Aorta (tissue), 5 donors: ENCODE measurements at places on chromosomes 7 and 10. TPM values are rescaled to one million over a fixed set of nuclear protein-coding genes. Genes with fewer than 3 reads are reported as not detected.

CCDC172 gene
- not detected for total RNA-seq

DNA sequence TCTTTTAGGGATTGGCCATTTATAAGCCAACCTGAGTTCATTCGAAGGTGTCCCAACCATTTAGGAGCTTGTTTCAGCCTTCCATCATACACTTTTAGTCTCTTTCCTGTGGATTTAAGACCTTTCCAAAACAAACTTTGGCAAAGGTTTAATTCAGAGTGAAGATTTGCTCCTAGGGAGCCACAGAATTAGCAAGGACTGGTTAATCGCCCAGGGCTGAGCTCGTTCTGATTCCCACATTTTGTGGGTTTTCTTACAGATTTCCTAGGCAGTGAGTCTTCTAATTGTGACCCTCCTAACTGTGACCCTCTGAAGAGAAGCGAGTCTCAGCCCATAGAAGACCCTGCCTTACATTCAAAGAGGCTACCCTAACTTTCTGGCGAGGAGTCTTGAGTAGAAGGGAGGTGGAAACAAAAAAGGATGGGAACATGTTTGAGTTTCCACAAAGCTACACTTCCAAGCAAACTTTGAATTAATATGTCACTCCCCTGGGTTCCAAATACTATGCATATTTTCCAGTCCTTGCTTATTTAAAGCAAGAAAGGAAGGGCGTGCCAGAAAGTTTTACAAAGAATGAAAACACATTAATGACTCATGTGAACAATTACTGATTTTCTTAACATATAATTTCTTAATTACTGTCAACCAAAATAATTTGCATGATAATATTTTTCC lies 118.3 kb downstream of the ARID5B start:
- DNase-seq, result no peak

DNA sequence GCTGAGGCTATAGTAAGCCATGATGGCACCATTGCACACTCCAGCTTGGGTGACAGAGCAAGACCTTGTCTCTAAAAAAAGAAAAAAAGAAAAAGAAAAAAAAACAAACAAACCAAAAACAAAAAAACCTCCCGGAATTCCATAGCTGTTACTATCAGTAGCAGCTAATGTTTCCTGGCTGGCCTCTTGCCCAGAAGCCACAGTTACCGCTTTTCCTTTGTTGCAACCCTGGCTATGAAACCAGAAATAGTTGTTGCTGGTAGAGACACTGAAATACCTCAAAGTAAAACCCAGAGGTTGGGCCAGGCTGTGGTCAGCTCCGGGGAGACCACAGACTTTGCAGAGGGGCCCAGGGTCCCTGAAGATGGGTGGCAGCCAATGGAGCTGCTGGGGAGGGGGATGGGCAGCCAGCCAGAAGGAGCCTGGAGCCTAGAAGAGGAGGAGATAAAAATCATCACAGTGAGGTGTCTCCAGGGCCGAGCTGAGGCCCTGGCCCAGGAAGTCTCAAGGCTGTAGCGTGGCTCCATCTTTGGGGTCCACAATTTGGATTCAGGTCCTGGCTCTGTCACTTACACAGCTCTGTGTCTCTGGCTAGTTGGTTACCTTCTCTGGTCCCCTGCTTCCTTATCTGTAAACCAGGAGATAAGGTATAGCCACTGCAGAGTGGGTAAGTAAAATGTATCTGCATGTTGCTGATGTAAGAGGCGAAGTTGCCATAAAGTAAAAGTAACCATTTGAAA lies 3.4 kb upstream of the CHST12 start:
- DNase-seq, result peak; percentile 92

CYP26A1 gene
- total RNA-seq, result not detected

DNA sequence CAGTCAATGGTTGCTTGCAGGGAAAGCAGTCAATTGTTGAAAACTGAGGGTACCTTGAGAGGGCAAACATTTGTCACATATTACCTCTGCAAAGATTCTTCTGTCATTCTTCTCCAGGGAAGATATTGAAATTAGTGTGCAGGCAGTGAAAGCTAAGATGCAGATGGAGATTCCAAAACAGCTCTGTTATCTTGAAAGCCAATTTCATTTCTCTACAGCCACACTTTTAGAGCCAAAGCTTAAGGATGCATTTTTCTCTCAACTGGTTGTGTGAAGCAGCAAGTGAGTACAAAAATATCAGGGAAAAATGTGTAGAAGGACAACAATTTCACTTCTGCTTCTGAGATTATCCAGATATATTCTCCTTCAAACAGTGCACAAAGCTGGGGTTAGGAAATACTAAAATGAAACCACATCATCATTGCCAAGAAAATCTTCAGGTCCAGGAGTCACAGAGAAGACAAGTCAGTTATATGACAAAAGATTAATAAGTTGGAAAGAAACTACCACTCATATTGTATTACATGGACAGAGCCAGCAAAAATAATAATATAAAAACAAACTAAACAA lies 16.3 kb downstream of the SGMS1 start:
- DNase-seq, result no peak

DNA sequence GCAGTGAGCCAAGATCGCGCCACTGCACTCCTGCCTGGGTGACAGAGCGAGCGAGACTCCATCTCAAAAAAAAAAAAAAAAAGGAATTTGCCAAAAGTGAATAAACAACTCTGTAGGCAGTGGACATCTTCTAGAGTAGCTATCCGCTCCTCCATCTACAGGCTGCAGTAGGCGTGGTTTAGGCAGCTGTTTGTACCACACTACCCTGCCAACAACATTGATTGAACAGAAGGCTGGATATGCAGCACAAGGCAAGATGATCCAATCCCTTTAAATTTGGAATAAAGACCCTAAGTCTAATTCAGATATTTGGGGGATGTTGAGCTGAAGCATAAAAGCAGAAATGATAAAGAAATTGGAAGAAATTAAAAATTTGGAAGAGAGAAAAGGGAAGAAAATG lies 141.6 kb downstream of the TES start:
- DNase-seq, result no peak

DNA sequence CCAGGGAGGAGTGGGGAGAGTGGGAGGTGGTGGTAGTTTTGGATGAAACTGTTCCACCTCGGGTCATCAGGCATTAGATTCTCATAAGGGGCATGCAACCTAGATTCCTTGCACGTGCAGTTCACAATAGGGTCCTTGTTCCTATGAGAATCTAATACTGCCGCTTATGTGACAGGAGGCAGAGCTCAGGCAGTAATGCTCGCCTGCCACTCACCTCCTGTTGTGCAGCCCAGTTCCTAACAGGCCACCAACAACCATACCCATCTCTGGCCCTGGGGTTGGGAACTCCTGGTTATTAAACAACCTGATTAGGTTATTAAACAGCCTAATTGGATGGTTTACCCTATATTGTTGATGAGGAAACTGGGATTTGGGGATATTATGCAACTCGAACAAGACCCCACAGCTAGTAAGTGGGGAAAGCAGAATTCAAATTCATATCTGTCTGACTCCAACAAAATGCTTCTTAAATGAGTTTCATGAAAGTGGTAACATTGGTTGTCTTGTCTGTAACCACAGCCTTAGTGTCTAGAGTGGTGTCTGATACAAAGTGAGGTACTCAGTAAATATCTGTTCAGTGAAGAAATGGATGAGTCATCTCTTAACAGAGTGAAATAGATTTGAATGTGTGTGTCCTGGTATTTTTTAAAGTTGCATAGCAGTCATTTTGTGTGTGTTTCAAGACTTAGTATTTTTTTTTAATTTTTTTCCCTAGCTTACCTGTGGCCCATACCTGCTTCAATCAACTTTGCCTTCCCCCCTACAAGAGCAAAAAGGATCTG lies 101.6 kb downstream of the HECTD2 start:
- DNase-seq, result no peak

DNA sequence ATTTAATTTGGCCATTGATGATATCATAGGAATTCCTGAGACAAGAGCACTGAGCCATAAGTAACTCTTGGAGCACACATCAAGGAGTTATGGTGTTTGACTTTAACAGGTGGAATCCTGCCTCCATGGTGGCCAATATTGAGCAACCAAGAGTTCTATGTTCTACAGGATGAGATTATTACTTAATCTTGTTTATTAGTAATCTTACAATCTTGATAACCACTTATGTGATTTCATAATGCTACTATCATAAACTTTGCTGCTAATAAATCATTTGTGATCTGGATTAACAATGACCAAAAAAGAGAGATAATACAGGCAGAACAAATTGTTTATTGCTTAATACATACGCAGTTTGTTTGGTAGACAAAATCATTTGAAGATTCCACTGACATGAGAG lies 27.5 kb upstream of the PDK4 start:
- DNase-seq, result no peak

DNA sequence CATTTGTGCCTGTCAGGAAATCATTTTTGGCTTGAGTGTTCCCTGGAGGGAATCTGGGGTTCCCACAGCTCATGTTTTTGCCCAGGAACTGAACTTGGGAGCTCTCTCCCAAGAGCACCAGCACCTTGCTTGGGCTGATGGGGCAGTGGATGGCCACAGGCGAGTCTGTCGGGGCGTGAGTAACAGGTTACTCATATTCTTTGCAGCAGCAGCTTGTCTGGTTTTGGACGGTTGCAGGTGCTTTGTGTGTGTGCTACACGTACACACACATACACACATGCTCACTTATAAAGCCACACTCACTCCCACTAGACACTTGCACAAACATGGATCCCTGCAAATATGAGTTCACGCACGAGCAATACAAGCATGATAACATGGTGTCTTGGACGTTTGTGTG lies 2.9 kb upstream of the PALD1 start:
- no peak for DNase-seq

GSTO2 gene
- 3.5 TPM for total RNA-seq

- DNase-seq, result no peak
Observed at GRCh38 chr10:8912108-8912507, 857.6 kb downstream of the GATA3 start.

ASIC3 gene
- total RNA-seq, result 2.9 TPM

ZSWIM8 gene
- total RNA-seq, result 116 TPM

DNA sequence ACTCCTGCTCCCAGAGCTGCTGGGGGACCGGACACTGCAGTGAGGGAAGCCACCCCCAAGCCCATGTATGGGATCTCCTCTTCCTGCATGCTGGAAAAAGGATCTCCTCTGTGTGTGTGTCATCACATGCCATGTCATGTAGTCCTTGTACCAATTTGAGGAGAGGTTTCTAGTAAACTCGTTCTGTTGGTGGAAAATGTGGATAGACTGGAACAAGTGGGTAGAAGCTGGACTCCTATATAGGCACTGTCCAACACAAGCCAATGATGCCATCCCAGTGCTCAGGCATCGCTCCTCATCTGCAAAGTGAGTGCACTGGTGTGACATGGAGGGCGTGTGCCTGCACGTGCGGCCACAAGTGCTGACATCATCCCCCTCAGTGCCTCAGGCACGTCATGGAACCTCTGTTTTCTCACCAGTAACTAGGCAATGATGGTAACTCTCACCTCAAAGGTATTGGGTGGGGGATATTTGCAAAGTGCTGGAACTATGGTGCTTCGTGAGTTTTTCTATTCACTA lies 19.3 kb downstream of the MYO1G start:
- DNase-seq, result no peak

GRCh38 chr7:73613954-73614735 lies 10.2 kb downstream of the MLXIPL start:
- no peak for DNase-seq

- no peak for DNase-seq
Observed at GRCh38 chr10:62479523-62479922, 105.4 kb downstream of the ZNF365 start.

PFKFB3 gene
- total RNA-seq, result 140 TPM

- DNase-seq, result no peak
Observed at GRCh38 chr7:139124084-139124914, 14.8 kb upstream of the ZC3HAV1 start.

PRKAR2B gene
- total RNA-seq, result 4.0 TPM

GRCh38 chr10:128210215-128211063 lies 84.2 kb upstream of the MKI67 start:
- peak; percentile 89 for DNase-seq

DNA sequence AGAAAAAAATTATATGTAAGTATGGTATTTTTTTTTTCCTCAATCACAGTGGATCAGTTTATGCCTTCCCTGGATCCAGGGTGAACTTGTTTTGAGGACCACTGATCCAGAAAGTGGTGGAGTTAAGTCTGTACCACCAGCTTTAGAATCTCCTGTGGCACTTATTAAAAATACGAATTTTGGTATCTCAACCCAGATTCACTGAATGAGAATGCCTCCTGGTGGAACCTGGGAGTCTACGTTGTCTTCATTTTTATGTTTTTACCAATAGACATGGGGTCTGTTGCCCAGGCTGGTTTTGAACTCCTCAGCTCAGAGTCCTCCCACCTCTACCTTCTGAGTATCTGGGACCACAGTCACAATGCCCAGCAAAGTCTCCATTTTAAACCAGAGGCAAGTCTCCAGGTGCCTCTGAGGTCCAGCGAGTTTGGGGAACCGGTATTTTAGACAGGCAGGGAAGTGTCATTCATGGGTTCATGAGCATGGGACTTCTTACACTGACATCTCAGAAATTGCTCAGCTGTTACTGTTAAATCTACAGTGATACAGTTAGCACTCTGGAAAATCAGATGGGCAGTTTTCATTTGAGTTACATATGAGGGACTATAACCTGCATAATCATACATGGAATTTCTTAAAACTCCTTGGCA lies 200.9 kb downstream of the AUTS2 start:
- DNase-seq, result no peak

PVRIG gene
- 2.1 TPM for total RNA-seq

NKX2-3 gene
- total RNA-seq, result not detected

TIMM23 gene
- 32.8 TPM for total RNA-seq
